ENCODE measurements at places on chromosomes 16 and 17.

DNA sequence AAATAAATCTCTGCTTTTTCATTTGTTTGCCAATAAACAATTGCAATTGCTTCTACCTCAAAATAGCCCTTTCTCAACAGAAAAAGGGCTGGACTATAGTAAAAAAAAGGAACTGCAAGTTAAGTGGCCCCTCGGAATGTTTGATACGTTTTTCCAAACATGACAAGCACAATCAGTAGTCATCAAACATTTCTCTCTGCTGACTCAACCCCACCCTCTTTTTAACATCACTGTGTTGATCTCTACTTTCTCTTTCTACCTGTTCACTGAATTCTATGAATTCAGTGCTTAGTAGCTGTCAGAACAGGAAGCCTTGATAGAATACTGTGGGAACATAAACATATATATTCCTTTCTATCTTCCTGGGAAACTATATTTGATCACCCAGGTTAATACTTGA, 116.5 kb upstream of the AXIN2 start:
- no peak for DNase-seq

DNA sequence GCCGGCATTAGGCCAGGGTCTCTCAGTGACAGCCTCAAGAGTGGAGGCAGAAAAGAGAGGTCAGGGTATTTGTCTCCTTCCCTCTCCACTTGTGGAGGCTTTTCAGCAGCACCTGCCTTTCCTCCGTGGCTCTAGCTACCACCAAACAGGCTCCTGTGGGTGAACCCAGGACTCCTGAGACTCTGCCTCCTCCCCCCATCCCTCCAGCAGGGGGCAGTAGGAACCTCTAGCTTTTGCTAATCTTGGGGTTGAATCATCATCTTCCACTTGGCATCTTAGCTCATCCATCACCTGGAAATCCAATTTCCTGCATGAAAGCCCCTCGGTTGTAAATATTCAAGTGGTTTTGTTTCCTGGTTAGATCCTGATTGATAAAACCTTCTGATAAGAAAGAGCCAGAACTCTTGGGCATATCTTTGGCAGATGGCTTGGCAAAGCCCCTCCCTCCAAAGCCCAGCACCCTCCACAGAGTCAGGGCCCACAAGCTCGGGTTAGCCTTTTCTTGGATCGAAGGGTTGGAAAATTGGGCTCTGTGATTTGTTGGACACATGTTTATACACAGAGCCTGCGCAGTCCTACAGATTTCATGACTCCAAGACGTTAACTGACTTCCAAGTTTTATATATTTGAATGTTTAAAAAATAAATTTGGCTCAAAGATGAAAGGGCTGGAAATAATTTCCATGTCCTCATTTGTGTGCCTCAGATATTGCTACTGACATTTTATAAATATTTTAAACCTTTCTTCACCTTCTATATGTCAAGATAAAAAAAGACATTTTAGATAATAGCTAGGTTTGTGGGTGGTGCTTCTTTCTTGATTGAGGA, 322.1 kb downstream of the MAP2K4 start:
- no peak for DNase-seq

DNA sequence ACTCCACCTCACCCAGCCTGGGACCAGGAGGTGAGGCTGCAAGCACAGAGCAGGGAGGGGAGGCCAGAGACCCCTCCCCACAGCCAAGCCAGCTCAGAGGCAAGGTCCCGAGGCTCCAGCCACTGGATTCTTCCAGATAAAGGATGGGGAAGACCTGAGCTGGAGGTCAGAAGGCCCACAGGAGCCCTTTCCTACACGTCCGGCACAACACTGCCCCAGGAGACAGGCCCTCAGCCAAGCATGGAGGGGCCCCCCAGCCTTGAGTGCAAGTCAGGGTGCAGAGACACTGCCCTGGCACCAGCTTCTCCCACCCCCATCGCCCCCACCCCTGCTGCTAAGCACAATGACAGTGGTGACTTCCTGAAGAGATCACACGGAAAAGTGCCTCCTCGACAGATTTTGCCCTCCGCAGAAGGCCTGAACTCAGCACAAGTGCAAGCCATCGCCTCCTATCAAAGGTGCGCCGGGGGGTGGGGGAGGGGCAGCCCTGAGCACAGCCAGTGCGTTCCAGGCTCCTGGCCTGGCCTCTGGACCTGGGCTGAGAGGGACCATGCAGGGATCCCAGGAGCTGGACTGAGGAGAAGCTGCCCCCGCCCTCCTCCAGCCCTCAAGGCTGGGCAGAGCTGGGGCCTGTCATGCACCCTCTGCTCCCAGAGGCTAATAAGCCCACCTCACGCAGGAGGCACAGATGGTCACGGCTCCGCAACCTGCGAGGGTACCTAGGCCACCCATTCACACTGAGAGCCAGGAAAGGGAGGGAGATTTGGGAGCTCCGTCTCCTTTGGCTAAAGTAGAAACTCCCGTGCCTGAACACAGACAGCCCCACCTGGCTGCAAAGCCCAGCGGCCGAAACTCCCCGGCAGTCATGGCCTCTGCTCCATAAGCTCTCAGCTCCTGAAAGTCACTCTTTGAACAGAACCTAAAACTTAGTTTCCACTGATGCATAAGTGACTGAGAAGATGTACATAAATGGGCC, 2.7 kb downstream of the MAFG start:
- DNase-seq = no peak

DNA sequence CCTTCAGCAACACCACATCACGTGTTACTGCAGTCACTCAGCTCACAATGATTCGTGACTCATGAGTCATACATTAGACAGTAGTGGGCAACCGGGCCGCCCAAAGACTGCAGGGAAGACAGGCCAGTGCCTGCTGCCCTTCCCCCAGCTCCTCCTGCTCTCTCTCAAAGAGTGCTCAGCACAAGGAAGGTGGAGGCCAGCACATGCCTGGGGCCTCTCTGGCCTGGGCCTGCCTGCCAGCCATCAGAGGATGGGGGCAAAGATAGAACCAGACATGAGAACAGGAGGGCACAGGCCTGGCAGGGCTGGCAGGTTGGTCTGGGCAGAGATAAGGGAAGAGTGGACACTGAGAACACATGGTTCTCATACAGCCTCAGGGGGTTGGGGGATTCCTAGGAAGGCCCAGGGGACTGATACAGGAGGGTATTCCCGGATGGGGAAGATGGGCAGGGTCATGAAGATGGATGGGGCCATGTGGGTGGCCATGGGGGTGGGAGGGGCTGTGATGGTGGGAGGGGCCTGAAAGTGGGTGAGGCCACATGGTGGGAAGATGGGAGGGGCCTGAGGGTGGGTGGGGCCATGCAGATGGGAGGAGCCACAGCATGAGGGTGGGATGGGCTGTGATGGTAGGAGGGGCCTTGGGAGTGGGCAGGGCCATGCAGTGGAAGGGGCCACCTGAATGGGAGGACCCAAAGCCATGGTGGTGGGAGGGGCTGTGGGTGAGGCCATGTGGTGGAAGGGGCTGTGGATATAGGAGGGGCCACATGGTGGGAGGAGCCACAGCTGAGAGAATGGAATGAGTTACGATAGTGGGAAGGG, 29.0 kb downstream of the KATNB1 start:
- DNase-seq = no peak

- no peak for DNase-seq
Measured at GRCh38 chr16:48013491-48013901, 142.3 kb downstream of the ABCC12 start.

DNA sequence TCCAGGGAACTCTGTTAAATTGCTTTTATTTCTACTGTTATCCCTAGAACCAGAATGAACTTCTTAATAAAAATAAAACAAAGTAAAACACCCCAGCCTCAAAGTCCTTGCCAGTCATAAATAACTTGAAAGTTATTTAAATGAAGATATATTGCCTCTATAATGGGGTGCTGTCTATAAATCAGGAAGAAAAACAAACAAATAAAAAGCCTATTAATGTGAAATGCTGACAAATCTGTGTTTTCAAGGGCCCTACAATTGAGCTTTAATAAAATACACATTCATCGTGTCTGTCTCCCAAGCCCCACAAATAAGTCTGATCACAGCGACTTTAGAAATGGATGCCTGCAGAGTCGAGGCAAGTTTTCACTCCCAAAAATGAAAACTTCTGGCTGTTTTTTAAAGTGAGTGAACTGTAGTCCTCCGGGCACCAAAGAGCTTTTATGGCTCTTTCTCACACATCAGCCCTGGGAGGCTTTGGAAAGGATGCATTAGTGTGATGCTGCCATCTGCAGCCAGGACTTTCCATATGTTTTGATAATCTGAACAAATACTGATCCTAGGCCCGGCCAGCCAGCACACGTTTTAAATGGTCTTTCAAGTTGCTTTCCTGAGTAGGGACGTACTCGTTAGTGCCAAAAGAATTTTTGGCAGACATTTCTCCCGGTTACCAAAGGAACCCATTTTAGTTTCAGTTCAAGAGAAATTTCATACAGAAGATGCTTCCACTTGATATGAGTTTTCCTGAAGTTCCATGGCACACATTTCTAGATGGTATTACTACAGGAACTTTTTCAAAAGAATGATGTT, 16.3 kb downstream of the NACA2 start:
- no peak for DNase-seq

DNA sequence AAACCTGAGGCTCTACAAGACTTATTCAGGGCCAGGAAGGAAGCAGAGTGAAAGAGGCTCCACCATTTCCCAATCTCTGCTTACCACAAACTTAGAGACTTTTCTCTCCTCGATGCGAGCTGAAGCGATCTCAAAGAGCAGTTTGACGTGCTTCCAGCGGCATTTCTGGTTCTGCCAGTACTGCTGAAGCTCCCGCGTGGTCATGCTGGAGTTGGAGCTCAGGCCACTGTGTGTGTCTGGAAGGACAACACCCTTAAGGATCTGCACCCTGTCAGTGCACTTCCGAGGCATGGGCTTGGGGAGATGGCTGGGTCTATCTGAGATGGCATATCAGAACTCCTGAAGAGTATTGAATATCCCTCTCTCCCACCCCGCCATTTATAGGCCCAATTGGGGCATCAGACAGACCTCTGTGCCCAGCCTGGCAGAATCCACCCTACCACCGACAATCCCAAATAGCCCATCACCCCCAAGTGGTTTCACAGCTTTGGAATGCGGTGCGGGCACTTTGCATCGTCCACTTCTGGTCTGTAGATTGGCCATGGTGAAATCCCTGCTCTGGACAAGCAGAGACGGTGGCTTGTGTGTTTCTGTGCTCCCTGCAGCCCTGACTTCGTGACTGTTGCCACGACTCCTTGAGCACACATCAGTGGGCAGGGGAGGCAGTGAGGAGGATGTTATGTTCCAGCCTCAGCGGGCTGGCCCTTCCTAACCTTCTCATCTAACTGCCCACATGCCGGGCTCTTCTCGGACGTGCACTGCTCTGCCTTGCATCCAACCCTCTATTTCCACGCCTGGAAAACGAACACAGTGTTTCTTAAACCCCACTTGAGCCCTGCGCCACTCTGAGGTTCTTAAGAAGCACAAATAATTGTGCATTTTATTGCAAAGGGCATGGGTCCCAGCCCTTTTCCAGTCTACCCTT, 5.2 kb downstream of the SNX20 start:
- no peak for DNase-seq

DNA sequence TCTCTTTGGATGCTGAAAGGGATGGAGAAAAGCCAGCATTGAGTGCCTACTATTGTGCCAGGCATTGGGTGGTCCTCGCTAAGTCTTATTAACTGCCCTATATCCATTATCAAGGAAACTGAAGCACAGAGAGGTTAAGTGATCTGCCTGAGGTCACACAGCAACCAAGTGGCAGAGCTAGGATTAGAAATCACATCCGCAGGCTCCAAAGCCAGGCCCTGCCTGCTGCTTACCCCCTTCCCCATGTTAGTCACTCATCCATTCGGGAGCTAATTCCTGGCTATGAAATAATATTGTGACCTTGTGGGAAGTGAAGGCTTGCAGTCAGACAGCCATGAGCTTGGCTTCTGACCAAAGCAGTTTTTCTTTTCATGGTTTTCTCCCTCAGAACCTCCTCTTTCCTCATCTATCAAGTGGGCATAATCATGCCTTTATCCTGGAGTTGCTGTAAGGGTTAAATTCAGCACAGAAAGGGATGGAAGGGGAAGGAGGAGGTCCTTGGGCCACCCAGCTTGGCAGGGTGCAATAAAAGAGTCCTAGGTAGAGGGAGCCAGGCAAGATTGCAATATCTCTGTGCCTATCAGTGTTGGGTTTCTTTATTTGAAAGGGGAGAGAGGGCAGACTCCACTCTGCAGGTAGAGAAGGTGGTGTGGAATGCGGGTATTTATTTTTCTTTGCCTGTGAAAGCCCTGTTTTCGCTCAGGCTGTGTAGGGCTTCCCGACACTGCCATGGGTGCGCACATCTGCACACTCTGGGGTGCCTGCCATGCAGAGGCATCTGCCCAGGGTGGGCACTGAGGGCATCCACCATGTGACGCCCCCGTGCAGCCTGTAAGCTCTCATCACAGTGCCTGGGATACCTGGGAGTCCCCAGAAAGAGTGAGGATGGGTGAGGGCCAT, 11.3 kb downstream of the RAI1 start:
- DNase-seq = no peak

DNA sequence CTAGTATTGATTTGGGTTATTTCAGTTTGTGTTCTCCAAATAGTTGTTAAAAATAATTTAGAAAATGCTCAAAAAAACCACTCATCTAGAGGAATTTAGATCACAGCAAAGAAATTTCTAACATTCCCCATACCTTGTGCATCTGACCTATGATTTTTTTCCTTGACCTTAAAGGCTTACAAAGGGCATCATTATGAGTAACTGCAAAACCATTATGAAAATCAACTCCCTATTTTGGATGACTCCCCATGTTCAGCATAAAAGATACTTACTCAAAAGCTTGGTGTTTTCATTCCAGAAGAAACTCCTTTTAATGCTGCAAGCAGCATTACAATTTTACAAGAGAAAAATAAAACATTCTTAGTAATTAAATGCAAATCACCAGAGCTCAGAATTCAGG, 83.2 kb downstream of the GRIN2A start:
- no peak for DNase-seq

DNA sequence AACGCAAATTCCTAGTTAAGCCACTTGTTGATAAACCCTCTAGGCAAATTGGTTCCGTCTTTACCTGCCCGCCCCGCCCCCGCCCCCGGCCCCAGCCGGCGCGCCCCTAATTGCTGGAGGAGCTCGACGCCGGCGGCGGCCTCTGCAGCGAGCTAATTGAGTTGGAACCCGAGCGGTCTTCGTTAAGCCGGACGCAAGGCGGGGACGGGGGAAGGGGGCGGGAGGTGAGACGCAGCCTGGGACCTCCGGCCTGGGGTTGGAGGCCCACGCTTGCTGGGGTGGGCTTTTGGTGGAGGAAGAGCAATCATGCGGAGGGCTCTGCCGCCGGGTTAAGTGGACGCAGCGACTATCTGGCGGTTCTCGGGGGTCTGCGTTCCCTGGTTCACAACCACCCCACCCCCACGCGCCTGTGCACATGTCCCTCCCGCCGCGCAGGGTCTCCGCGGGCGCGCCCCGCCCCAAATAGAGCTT, 12.7 kb upstream of the FOXF1 start:
- no peak for DNase-seq

DNA sequence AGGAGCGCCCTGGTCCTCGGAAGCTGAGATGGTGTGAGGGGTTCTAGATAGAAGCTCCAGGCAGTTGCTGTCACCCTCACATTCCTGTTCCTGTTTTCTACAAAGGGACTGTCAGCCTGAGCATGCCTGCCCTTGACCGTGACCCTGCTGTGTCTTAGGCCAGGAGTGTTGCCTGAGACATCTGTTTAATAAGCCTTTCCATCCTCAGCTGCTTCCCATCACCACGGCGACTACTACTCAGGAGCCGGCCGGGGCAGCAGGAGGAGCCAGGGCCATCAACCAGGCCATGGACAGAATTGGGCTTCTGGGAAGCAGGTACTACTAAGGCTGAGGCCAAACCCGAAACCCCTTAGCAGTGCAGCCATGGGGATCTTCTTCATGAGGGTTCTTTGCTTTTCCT, 151.4 kb downstream of the KATNIP start:
- DNase-seq = no peak
